M059J (cell line): ENCODE measurements at places on chromosomes 6 and 20. TPM values are rescaled to one million over a fixed set of nuclear protein-coding genes. Genes with fewer than 3 reads are reported as not detected.

SGK2 gene
- not detected in 2 replicates for total RNA-seq

BAK1 gene
- 34.0 and 43.7 TPM in 2 replicates for total RNA-seq

PBOV1 gene
- not detected in 2 replicates for total RNA-seq

SENP6 gene
- total RNA-seq, result 37.7 and 45.0 TPM in 2 replicates

NRN1 gene
- 105 and 115 TPM in 2 replicates for total RNA-seq

SLC35D3 gene
- not detected in 2 replicates for total RNA-seq

SLC26A8 gene
- 0.10 TPM in 1 of 2 replicates, not detected in the other for total RNA-seq

MUC21 gene
- not detected in 2 replicates for total RNA-seq
